CD4-positive, alpha-beta T cell treated with Interleukin-12 subunit alpha and Interleukin-12 subunit beta, for 1 hour (primary cell): ENCODE measurements at places on chromosomes 1 and 21.

- no peak for DNase-seq
Measured at GRCh38 chr21:27425574-27425973, 458.7 kb upstream of the ADAMTS5 start.

- no peak for DNase-seq
Measured at GRCh38 chr1:66402194-66402593, 131.8 kb upstream of the SGIP1 start.

- DNase-seq = no peak
Measured at GRCh38 chr1:1797731-1798341, 19.6 kb upstream of the NADK start.

DNA sequence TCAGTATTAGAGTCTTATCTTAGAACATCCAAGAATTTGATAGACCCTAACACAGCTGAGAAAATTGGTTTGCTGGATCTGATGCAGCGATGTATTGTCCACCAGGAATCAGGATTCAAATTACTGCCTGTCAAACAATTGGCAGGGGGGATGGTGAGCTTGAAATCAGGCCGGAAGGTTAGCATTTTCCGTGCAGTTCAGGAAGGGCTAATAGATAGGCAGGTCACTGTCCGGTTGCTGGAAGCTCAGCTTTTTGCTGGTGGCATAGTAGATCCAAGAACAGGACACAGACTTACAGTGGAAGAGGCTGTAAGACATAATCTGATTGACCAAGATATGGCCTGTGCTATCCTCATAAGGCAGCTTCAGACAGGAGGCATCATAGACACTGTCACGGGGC, 127.2 kb downstream of the MACF1 start:
- no peak for DNase-seq

- no peak for DNase-seq
Measured at GRCh38 chr1:119651133-119651532, 3.1 kb upstream of the ZNF697 start.

DNA sequence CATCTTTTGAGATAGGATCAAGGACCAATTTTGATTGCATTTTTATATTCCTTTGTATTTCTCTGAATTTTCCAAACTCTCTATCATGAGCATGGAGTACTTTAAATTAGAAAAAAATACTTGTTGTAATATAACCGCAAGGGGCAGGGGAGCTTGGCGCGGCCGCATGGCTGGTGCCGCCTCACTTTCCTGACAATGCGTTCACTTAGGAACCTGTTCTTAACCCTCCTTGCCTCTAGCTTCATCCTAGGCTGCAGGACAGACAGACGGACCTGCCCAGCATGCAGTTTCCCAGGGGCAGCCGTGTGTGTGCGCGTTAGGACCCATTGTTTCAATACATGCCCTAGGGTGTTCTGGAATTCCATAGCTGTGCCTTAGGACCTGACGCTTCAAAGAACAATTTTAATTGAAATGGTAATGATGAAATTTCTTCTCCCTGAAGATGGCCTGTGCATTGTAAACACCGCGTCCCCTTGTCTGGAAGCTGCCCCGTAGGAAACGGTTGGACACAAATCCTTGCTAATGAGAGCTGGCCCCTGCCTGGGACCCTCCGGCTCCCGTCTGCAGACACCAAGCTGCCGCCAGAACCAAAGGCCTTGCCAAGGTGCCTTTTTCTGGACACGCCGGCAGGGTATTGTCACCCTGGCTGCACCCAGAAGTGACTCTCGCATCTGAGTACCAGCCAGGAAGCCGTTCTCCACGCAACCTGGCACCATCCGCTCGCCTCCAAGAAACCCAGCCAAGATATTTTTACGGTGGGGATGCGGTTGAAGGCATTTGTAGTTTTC, 466.4 kb downstream of the NPHP4 start:
- no peak for DNase-seq
